ENCODE measurements at places on chromosomes 5 and 9.

- H3K4me3 ChIP-seq, result no peak overlapping the region
- DNase-seq, result no peak
- H3K27me3 ChIP-seq, result no peaks in the 10 kb centered on the region
- H3K36me3 ChIP-seq, result no peaks in the 10 kb centered on the region
These were observed 44.4 kb upstream of the FER start for GRCh38 chr5:108703313-108703712.

GRCh38 chr5:169149317-169149716, 151.6 kb downstream of the SLIT3 start:
- no peaks in the 10 kb centered on the region for H3K36me3 ChIP-seq
- DNase-seq, result no peak
- no peak overlapping the region for H3K4me3 ChIP-seq
- H3K27ac ChIP-seq, result no peak overlapping the region

DNA sequence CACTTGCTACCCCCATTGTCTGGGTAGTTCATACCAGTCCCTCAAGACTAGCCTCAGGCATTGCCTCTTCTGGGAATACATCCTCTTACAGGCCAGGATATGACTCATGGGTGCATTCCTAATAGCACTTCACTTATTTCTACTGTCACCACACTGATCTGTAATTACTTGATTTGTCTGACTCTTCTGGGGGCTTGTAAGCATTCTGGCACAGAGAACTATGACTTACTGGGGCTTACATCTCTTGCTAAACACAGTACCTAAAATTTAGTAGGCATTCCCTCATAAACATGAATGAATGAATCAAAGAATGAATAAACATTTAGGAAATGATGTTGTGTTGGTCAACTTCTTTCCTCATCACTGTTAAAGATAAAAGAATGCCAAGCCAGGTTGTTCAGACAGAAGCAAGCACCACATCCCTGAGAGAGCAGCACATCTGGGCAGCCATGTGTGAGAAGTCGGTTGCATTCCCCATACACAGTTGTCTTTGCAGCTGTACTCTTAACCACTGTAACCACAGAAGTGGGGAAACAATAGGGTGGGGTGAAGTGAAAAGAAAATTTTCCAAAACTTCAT, 27.6 kb downstream of the IL7R start:
- no peaks in the 10 kb centered on the region for H3K27me3 ChIP-seq
- no peaks in the 10 kb centered on the region for H3K36me3 ChIP-seq
- H3K27ac ChIP-seq, result no peak overlapping the region

GRCh38 chr9:127397646-127398274, 791 bp downstream of the SLC2A8 start:
- H3K4me3 ChIP-seq, result peak overlapping the region; percentile 90
- H3K27me3 ChIP-seq, result no peaks in the 10 kb centered on the region
- peak overlapping the region; percentile 90 for H3K27ac ChIP-seq
- DNase-seq, result peak; percentile 58
- H3K4me1 ChIP-seq, result peaks cover 10% of the 10 kb centered on the region

- no peak overlapping the region for H3K4me3 ChIP-seq
- H3K27ac ChIP-seq, result no peak overlapping the region
- H3K4me1 ChIP-seq, result no peaks in the 10 kb centered on the region
- H3K36me3 ChIP-seq, result no peaks in the 10 kb centered on the region
- no peaks in the 10 kb centered on the region for H3K27me3 ChIP-seq
- DNase-seq, result no peak
These were observed 199.4 kb downstream of the AUH start for GRCh38 chr9:91162311-91162710.

- H3K27ac ChIP-seq, result no peak overlapping the region
- H3K27me3 ChIP-seq, result peaks cover 15% of the 10 kb centered on the region
- DNase-seq, result no peak
- no peaks in the 10 kb centered on the region for H3K4me1 ChIP-seq
- peak overlapping the region; percentile 41 for H3K4me3 ChIP-seq
- no peaks in the 10 kb centered on the region for H3K36me3 ChIP-seq
These were observed 6.9 kb upstream of the OTP start for GRCh38 chr5:77645158-77645994.

- no peaks in the 10 kb centered on the region for H3K27me3 ChIP-seq
- DNase-seq, result peak; percentile 46
- H3K4me3 ChIP-seq, result no peak overlapping the region
- H3K4me1 ChIP-seq, result no peaks in the 10 kb centered on the region
- no peaks in the 10 kb centered on the region for H3K36me3 ChIP-seq
These were observed 16.4 kb upstream of the C5orf58 start for GRCh38 chr5:170216257-170216864.

GRCh38 chr5:34616651-34617050, 39.5 kb upstream of the RAI14 start:
- no peaks in the 10 kb centered on the region for H3K27me3 ChIP-seq
- no peak overlapping the region for H3K4me3 ChIP-seq
- no peak overlapping the region for H3K27ac ChIP-seq
- no peaks in the 10 kb centered on the region for H3K36me3 ChIP-seq
- H3K4me1 ChIP-seq, result no peaks in the 10 kb centered on the region
- DNase-seq, result no peak

DNA sequence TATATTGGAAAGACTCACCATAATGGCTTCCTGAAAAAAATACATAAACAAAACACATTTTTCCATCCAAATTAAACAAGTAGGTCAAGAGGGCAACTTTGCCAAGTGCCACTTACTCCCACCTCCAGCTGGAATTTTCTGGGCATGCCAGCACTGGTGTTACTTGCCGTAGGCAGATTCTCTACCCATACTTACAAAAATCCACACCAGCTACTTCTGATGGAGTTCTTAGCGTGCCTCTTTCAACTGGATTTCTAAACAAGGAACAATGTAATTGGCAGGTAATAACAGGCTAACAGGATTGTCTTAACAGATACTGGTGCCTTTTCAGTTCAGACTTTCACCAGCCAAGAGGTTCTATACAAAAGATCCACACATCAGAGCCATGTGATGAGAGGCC, 301.4 kb downstream of the MLLT3 start:
- no peaks in the 10 kb centered on the region for H3K36me3 ChIP-seq
- DNase-seq, result no peak

DNA sequence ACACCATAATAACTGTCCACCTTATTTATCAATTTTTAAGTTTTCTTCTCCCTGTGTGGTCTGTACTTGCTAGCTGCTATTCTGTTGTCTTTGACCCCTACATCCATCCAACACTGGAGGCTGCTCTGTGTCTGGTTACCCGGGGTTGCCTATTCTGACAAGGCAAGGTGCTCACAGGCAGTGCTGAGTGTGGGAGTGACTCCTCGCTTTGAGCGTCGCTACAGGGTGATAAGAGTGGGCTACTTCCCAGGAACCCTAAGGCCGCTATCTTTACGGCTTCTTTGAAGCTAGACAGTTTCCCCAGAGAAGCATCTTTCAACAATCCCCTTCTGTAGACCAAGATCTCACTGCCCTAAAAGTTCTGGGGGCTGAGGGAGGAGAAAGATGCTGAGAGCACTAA, 35.3 kb downstream of the NSUN2 start:
- DNase-seq, result no peak
- H3K27me3 ChIP-seq, result no peaks in the 10 kb centered on the region
- H3K27ac ChIP-seq, result no peak overlapping the region
- H3K4me1 ChIP-seq, result no peaks in the 10 kb centered on the region

DNA sequence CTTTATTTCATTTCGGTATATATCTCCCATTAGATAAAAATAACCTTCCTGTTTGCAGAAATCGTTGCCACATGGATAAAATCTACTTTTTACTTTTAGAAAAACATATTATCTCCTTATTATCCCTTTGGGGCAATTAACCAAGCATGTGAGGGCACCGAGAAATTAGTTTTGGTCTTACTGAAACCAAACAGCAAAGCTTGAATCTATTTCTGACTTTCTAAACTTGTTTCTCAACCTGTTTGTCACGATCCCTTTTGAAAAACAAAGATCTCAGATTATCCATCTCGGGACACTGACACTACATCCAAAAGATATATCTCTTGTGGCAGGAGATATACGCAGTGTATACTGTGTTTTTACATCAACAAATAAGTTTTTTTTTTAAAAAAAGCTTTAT, 2.3 kb downstream of the TUT7 start:
- no peak for DNase-seq
- peaks cover 32% of the 10 kb centered on the region for H3K4me1 ChIP-seq
- no peaks in the 10 kb centered on the region for H3K27me3 ChIP-seq
